Neural crest cell (in vitro differentiated cells): ENCODE measurements at places on chromosomes 5 and 9. TPM values are rescaled to one million over a fixed set of nuclear protein-coding genes. Genes with fewer than 3 reads are reported as not detected.

GRCh38 chr9:86764671-86765343, 182.5 kb downstream of the GAS1 start:
- no peak for DNase-seq

DNA sequence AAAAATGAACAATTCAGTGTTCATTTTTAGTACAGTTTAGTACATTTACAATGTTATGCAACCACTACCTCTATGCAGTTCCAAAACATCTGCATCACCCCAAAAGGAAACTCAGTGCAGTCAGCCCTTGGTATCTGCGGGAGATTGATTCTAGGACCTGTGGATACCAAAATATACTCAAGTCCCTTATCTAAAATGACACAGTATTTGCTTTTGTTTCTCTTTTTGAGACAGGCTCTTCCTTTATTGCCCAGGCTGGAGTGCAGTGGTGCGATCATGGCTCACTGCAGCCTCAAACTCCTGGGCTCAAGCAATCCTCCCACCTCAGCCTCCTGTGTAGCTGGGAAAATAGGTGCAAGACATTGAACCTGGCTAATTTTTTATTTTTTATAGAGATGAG, 114.0 kb downstream of the PIP5K1B start:
- DNase-seq, result no peak

DNA sequence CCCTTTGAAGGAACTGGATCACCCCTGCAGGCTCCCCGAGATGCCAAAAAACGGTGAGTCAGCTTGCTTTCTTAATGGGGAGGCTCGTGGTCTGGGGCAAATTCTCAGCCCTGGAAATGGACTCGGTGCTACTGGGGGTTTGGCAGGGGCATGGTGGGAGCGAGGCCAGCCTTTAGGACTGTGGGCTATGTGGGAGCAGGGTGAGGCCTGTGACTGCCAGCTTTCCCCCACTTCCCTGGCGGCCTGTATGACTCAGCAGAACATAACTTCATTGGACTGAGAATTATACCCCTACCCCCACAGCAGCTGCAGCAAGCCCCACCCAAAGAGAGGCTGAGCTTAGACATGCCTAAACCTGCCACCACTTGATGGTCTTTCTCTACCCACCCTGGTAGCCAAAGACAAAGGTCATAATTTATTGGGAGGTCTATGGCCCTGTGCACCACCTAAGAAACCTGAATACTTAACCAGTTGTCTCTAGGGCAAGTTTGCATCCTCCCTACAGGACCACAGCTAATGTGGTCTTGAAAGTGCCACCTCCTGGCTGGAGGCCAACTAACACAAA, 325.3 kb downstream of the TLE1 start:
- no peak for DNase-seq

DNA sequence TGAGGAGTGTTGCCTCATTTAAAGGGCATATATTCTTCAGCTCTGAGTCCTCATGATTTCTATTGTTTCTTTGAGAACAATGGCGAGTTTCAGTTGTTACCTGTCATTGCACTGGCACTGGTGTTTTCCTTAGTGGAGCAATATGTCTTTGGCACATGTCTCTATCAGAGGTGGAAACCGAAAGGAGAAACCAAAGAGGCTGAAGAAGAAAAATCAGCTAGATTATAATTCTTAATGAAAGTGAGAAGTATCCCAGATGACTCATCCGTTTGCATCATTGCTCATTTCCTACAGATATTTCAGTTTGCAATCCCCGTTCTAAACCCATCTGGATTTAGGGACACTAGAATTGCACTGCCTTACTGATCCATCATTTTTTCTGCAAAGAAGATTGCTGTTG, 324.6 kb downstream of the TMEM232 start:
- no peak for DNase-seq

DNA sequence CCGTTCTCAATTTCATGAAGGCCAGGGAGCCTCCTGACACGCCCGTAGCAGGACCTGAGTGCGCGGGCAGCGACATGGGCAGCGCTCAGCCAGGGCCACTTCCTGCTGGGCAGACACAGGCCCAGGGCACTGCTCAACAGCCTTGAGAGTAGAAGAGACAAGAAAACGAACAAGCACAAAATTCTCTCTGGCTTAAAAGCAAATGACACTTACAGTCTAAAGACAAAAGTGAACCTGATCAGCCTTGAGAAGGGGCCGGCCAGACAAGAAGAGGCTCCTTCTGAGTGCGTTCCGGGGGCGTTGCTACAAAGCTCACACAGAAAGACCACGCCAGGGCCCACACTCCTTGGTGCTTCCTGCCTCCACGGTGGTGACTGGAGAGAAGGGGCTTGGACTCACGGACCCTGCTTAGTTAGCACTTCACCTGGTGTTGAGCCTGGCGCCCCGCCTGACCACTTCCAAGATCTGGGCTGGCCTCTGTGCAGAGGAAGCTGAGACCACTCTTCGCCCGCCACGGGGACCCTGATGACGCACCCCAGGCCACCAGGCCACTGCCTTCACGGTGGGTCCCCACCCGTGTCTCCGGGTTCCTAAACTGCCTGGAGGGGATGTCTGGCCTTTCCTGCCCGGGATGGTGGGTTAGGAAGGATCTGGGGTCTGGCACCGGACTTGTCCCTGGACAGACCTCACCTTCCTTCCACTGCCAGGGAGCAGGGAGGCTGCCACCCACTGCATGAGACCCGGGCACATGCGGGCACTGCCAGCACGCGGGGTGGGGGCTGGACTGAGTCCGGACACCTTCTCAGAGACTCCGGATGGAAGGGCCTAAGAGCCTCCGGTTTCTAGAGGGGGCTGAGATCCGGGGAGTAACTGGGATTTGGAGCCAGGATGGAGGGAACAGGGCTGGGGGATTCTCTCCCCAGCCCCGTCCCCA, 1.3 kb downstream of the SLC12A7 start:
- no peak for DNase-seq

GRCh38 chr5:31412324-31412723, 119.6 kb downstream of the DROSHA start:
- DNase-seq, result no peak

The CDHR2 gene
- total RNA-seq, result not detected in 2 replicates

The SLC25A2 gene
- 0.72 and 1.1 TPM in 2 replicates for total RNA-seq

The DPP7 gene
- total RNA-seq, result 37.9 and 46.5 TPM in 2 replicates

The PCDHGA1 gene
- 0.54 and 0.93 TPM in 2 replicates for total RNA-seq

The TSLP gene
- not detected in 2 replicates for total RNA-seq

The DOCK8 gene
- total RNA-seq, result 0.58 and 0.68 TPM in 2 replicates

DNA sequence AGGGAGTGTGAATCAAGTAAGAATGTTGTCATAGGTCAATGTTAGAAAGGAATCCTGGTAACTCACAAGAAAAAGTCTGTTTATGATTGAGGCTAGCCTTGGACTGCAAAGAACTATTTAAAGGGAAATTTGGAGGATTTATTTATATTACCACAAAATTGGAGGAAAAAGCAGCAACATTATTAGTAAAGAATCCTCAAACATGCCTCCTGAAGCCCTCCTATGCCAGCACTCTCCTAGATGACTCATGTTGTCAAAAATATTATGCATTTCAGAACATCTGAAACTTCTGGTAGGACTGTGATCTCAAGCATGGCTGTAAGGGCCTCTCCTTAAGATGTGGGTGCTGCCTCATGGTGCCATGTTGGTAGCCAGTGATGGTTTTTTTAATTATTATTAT, 628.5 kb downstream of the CHSY3 start:
- DNase-seq, result no peak

The PELO gene
- 11.6 and 11.8 TPM in 2 replicates for total RNA-seq

The SLC27A6 gene
- total RNA-seq, result 0.09 TPM in 1 of 2 replicates, not detected in the other

- peak; percentile 19 for DNase-seq
Observed at GRCh38 chr5:150410524-150411244, 2.0 kb downstream of the CD74 start.

- DNase-seq, result no peak
Observed at GRCh38 chr9:106801816-106802215, 61.1 kb upstream of the ZNF462 start.

DNA sequence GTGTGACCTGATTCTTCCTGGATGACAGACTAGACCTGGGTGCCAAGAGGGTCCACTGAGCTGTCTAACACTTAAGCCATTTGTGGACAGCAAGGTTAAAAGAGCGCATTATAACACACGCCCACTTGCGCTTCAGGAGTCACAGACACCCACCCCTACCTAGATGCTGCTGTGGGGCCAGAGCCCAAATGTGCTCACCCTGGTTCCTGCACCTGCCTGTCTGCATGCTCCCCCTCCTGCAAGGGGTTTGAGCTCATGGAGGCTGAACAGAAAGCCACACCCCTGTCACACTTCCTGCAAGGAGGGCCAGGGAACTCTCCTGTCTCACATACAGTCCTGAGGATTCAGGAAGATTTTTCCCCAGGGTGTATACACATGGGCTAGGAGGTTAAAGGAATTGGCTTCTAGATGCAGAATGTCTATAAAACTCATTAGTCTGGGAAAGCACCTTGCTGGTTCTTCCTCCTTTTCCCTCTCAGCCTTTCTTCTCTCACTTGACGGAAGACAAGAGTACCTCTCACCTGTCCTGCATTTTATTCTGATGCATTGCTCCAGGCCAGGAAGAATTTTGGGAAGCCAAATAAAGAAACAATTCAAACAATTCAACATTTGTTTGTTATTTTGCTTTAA, 87.4 kb upstream of the LHFPL2 start:
- DNase-seq, result no peak

The RASGEF1C gene
- total RNA-seq, result 1.7 and 2.0 TPM in 2 replicates

DNA sequence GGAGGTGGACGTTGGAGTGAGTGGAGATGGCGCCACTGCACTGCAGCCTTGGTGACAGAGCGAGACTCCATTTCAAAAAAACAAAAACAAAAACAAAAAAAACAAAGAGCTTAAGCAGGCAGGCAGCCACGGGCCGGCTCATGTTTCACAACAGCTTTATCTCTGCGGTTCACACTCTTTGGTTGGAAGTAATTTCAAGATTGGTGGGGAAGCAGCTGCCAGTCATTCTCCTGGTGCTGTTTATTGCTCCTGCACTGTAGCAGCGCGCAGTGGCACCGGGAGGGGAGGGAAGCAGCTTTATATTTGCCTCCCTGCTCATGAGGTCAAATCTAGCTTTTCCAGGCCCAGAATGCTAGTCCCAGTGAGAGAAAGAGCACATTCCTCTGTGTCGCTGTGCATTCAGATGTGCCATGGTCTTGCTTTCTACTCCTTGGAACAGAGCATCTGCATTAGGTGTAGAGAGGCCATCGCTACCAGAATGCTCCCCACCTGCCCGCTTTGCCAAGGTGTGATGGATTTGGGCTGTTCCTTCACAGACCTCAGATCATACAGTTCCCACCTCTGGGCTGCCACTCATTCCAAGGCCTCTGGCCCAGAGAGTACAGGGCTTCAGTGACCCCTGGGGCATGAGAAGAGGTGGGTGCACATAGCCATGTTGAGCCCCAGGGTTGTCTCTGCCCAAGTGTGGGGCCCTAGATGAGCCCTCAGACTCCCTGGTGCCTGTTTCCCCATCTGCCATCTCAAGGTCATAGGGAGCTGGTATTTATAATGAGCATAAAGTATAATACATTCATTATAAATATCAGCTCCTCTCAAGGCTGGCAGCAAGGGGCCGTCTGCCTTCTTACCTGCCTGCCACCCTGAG, 270.4 kb downstream of the MED10 start:
- no peak for DNase-seq

DNA sequence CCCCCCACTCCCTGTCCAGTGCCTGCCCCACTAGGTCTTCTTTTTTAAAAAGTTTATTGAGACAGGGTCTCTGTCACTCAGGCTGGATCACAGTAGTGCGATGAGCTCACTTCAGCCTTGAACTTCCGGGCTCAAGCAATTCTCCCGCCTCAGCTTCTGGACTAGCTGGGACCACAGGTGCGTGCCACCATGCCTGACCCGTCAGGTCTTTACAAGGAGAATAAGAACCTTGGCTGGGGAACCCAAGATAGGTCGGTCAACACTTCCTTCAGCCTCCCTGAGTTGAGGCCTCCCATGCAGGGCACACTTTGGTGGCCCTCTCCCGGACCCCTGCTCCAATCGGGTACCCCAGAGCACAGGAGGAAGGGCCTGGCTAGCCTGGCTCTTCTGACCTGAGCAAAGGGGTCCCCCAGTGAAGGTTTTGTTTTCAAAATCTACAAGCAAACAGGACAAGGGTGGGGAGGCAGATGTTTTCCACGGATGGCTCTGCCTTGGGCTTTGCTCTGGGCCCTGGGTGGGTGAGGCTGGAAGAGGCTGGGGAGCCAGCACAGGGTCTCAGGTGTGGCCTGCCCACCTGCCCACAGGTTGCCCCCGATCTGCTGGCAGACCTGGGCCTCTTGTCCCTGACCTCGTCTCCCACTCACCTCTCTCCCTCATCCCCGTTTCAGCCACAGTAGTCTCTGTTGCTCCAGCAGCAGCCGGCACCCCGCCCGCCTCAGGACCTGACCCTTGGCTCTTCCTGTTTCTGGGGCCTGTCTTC, 108.7 kb upstream of the PHYKPL start:
- DNase-seq, result no peak

DNA sequence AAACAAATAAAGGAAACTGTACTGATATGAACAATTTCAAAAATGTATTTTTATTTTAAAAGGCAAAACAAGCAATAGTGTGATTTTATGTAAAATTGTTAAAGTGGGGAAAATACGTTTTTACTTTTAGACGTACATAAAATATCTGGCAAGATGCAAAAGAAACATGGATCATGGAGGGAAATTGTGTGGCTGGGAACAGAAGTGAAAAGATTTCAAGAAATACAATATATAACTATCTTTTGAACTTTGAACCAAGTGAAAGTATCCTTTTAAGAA, 1.5 kb upstream of the ZNF367 start:
- DNase-seq, result no peak

The PFN3 gene
- not detected in 2 replicates for total RNA-seq

DNA sequence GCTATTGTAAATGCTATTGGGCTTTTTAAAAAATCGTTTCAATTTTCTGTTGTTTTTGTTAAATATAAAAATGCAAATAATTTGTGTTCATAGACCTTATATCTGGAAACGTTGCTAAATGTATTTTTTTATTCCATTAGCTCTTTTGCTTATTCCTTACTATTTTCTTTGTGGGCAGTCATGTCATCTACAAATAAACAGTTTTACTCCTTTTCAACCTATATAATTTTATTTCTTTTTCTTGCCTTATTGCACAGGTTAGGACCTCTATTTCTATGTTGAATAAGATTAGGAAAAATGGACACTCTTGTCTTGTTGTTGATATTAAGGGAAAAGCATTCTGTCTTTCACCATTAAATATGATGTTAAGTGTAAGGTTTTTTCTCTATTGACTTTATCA, 348.8 kb downstream of the CWC27 start:
- no peak for DNase-seq

The NR5A1 gene
- total RNA-seq, result 0.35 and 0.50 TPM in 2 replicates

DNA sequence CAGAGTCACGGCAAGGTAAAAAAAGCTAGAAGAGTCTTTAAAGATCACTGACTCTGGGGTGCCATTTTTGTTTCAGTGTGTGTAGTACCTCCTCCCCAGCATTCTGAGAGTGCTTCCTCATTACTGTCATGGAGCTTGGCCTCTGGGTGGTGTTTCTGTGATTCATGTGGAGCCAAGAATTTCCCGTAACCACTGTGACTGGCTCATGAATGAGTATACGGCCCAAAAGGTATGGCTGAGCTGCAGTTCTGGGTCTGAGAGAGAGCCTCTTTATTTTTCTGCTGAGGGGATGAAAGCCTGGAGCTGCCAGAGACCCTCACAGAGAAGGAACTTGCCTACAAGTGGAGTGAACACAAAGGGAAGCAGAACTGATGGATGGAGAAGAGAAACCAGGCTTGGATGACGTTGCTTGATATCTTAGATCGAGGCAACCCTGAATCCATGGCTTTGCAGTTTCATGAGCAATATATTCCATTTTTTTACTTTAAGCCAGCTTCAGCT, 85.6 kb downstream of the PTTG1 start:
- DNase-seq, result no peak

The CDH18 gene
- total RNA-seq, result 2.1 and 2.2 TPM in 2 replicates

The ANKRD18A gene
- total RNA-seq, result 4.8 and 7.6 TPM in 2 replicates

- peak; percentile 42 for DNase-seq
Observed at GRCh38 chr9:133351908-133352634, 4.1 kb downstream of the RPL7A start.
